Temporal lobe (tissue), 4 donors: ENCODE measurements at places on chromosomes 7 and 10. TPM values are rescaled to one million over a fixed set of nuclear protein-coding genes. Genes with fewer than 3 reads are reported as not detected.

The WNT16 gene
- total RNA-seq = 0.74 TPM

The CYP2E1 gene
- 6.6 TPM for total RNA-seq

The TMEM225B gene
- 0.49 TPM for total RNA-seq

The DPYSL4 gene
- total RNA-seq = 39.3 TPM

The SPAG6 gene
- 1.2 TPM for total RNA-seq

The LLCFC1 gene
- total RNA-seq = not detected

The SPDYE16 gene
- total RNA-seq = 0.25 TPM

The FRMD4A gene
- 92.9 TPM for total RNA-seq

The GSTO2 gene
- 1.7 TPM for total RNA-seq

The GTF2IRD1 gene
- total RNA-seq = 12.3 TPM

The TFAM gene
- 40.8 TPM for total RNA-seq

The NUTM2B gene
- 0.74 TPM for total RNA-seq

The ASAH2B gene
- 7.4 TPM for total RNA-seq

The CDCA7L gene
- total RNA-seq = 22.9 TPM

The PIP gene
- total RNA-seq = not detected

The CLCN1 gene
- not detected for total RNA-seq

The ABCB1 gene
- total RNA-seq = 7.4 TPM

The CCDC146 gene
- total RNA-seq = 11.8 TPM

The GFRA1 gene
- 8.6 TPM for total RNA-seq

The PLEKHS1 gene
- total RNA-seq = not detected

The ECHDC3 gene
- total RNA-seq = 3.2 TPM

The GARS1 gene
- 62.7 TPM for total RNA-seq

The FZD1 gene
- 7.6 TPM for total RNA-seq

The FAM241B gene
- total RNA-seq = 12.8 TPM

The DRGX gene
- total RNA-seq = not detected

The ITGB8 gene
- 87.0 TPM for total RNA-seq

The OR2A42 gene
- total RNA-seq = not detected

The APBB1IP gene
- total RNA-seq = 0.98 TPM

The HOXA4 gene
- total RNA-seq = not detected

The GOLGA7B gene
- 17.7 TPM for total RNA-seq

The EPHA1 gene
- total RNA-seq = 0.49 TPM

The NRCAM gene
- total RNA-seq = 175 TPM

The SPDYE2B gene
- not detected for total RNA-seq
